ENCODE measurements at places on chromosomes 2 and 18.

DNA sequence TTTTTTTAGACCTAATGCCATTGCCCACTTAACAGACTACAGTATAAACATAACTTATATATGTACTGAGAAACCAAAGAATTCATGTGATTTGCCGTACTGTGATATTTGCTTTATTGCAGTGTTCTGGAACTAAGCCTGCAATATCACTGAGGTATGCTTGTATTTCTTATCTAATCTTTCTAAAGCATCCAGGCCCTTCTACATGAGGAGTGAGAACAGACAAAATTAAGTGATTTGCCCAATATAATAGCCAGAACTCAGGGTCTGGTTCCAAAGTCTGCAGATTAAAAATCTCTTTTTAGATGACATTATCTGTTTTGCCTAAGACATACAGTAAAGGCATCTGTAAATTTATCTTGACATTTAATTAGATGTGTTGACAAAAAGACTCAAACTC is 41.9 kb downstream of the BMPR2 start:
- no peak for DNase-seq

DNA sequence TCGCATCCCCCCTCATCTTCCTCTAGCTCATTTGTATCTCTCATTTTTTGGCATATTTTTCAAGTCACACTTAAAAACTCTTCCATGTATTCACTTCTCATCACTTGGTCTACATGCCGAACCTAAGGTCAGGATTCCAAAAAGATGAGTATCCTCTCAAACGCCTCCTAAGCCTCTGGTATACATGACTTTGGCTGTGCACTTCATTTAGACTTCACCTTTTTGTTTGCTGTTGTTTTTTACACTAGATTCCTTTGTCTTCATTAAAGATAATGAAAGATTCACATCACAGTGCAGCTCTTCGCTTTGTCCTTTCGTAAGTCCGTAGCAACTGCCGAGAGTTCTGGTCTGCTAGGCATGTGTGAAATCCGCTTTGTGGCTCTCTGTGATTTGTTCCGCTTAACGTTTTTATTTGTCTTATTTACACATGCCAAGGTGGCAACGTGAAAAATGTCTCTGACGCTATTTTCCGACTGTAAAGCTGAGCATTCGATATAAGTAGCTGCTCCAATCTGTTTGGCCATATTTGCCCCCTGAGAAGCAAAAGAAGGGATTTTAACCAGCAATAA is 17.7 kb downstream of the RND3 start:
- DNase-seq = no peak

GRCh38 chr18:3236470-3236869 is 11.1 kb upstream of the MYL12A start:
- no peak for DNase-seq

- no peak for DNase-seq
Measured at GRCh38 chr2:184938221-184938985, 340.1 kb downstream of the ZNF804A start.

DNA sequence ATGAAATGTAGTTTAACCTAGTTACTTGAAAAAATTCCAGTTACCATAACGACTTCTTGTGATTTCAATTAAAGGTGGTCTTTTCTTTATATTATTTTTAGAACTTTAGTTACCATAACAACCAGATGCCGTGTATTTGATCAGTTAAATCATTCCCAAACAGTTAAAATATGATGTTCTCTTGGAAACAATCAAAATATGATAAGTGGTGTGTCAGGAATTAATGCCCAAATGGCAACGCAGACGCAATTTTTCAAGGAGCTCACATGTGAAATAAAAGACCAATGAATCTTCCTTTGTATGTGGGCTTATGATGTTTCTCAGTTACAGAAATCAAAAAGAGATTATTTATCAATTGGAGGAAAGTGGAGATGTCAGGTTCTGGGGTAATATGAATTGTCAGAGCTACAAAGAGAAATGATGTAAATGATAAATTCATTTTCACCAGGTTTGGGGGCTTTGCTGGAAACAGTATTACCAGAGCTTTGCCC is 189.1 kb upstream of the PARD3B start:
- no peak for DNase-seq
